ENCODE measurements at places on chromosomes 2 and 18. TPM values are rescaled to one million over a fixed set of nuclear protein-coding genes. Genes with fewer than 3 reads are reported as not detected.

DNA sequence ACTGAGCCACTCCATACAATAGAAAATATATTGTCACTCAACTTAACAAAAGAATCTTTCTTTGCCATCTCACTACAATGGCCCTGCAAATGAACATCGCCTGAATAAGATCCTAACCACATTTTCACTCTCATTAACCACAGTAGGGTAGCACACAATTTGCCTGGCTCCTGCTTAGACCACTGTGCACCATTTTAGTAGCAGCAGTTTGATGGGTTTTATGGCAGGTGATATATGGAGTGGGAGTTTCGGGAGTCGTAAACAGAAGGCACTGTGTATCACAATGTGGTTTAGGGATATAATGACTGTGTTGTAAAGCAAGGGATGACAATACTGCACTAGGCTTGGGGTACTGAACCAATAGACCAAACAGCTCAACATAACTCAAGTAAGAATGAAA, 617.4 kb downstream of the BCL11A start:
- H3K27ac ChIP-seq, result no peak overlapping the region
- no peak overlapping the region for H3K4me3 ChIP-seq
- H3K27me3 ChIP-seq, result no peaks in the 10 kb centered on the region
- no peak for DNase-seq
- H3K4me1 ChIP-seq, result no peaks in the 10 kb centered on the region
- no peaks in the 10 kb centered on the region for H3K36me3 ChIP-seq

- no peaks in the 10 kb centered on the region for H3K27me3 ChIP-seq
- DNase-seq, result no peak
- no peaks in the 10 kb centered on the region for H3K36me3 ChIP-seq
Observed at GRCh38 chr2:3222636-3223035, 155.0 kb downstream of the EIPR1 start.

- H3K4me1 ChIP-seq, result no peaks in the 10 kb centered on the region
- DNase-seq, result no peak
- peaks cover 87% of the 10 kb centered on the region for H3K36me3 ChIP-seq
Observed at GRCh38 chr2:102171946-102172345, 14.9 kb upstream of the IL1RL2 start.

The ZNF385B gene
- total RNA-seq, result 2.1 TPM

The FBXO36 gene
- total RNA-seq, result 0.69 TPM

- no peak overlapping the region for H3K27ac ChIP-seq
- H3K27me3 ChIP-seq, result no peaks in the 10 kb centered on the region
- no peaks in the 10 kb centered on the region for H3K4me1 ChIP-seq
- H3K4me3 ChIP-seq, result no peak overlapping the region
- no peak for DNase-seq
Observed at GRCh38 chr2:182831101-182831500, 35.3 kb downstream of the FRZB start.

DNA sequence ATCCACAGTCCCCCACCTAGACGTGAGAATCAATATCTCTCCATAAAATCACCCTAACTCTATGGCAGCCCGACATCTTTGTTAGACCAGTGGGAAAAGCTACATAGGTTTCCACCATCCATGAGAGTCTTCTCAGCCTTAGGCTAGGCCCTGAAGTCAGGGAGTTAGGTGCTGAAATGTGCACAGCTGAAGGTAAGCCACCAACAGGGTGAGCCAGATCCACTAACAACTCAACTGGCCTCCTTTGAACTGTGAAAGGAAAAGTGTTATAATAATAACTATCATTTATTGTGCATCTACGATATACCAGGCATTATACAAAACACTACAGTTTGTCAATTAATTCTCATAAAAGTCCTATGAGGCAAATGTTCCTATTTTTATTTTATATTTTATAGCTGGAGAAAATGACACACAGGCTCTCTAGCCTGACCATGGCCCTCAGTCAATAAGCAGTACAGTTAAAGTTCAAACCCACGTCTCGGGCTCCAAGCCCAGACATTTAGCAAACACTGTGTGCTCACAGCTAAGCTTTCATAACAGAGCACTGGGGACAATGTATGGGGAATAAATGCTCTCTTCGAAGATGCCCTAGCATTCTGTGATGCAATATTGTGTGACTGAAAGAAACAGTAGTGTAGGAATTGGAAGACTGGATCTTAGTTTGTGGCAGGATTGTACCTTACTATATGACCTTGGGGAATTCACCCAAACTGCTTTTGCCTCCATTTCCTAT, 11.2 kb upstream of the CYP27C1 start:
- no peaks in the 10 kb centered on the region for H3K36me3 ChIP-seq
- no peaks in the 10 kb centered on the region for H3K4me1 ChIP-seq
- DNase-seq, result no peak

DNA sequence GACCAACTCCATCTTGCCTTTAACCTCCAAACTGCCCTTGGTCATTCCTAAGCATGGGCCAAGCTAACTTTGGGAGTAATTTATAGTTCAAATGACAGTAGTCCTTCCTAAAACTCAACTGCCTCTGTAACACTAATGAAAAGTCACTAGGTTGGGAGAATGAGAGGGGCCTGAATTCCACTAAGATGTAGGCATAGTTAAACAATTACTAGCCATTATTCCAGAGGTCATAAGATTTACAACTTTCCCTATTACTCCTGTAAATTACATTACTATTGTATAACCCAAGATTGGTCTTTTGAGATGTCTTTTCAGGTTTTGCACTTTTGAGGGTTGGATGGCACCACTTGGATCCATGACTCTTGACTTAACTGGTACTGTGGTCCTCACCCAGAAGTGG, 94.6 kb downstream of the SPP2 start:
- H3K36me3 ChIP-seq, result no peaks in the 10 kb centered on the region
- H3K27me3 ChIP-seq, result no peaks in the 10 kb centered on the region
- no peak overlapping the region for H3K4me3 ChIP-seq
- no peak overlapping the region for H3K27ac ChIP-seq
- no peak for DNase-seq

DNA sequence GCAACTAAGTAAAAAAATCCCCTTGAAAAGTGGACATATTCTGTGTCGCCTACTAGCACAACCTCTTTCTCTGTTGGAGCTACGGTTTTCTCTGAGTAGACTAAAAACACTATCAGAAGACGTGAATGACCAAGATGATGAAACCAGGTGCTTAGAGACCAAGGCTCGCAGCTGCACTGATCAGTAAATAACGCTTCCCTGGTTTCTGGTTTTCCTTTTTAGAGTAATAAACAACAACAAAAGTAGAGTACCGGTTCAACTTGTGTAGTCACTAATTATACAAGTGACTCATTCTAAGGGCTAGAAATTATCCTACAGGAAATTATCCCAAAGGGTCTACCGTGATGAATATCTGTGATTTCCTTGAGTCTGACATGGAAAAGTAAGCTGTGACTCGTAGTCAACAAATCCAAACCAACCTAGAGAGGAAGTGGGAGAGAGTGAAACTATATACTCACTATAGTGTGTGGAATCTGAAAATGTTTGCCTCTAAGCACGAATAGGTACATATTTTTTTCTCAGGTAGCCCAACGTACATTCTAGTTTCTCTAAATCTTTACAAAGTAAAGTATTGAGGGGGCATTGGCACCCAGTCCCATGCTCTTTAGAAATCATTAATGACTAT, 17.8 kb downstream of the RASGRP3 start:
- no peak overlapping the region for H3K27ac ChIP-seq
- DNase-seq, result no peak
- no peak overlapping the region for H3K4me3 ChIP-seq
- H3K4me1 ChIP-seq, result peaks cover 2% of the 10 kb centered on the region
- H3K36me3 ChIP-seq, result no peaks in the 10 kb centered on the region

The CNDP1 gene
- not detected for total RNA-seq

The C2orf72 gene
- 0.08 TPM for total RNA-seq

DNA sequence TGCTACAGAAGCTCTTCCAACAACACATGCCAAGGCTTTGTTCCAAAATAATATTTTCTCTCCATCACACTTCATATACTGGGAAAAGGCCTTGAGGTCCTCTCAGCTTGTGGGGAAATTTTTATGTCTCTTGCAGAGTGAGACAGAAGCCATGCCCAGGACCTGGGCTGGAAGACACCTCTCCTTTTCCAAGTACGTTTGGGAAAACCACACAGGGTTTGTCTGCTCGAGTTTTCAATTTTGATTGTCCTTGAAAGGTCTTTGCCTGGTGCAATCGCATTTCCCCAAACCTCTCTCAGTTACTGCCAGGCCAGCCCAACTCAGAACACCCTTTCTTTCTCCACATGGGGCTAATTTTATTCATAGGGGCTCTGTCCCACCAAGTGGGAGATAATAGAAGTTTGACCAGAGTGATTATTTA, 272.2 kb downstream of the OSR1 start:
- no peaks in the 10 kb centered on the region for H3K36me3 ChIP-seq
- no peaks in the 10 kb centered on the region for H3K27me3 ChIP-seq
- no peak overlapping the region for H3K4me3 ChIP-seq
- H3K27ac ChIP-seq, result no peak overlapping the region
- DNase-seq, result no peak

The SLC39A6 gene
- 22.3 TPM for total RNA-seq

DNA sequence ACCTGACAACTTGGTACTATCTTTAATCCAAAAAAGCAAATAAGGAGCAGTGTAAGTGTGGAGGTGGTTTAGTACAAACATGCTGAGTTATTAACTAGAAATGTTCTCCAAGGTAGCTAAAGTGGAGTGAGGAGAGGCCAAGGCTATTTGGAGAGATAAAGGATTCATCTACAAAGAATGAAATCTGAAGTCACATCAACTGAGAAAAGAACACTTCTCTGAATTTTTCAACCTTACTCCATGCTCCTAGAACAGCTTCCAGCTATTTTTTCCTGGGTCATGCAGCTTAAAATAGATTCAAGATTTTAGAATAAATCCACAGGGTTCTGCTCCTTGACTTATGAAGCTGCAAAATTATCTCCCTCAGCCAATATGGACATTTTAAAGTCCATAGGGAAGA, 18.7 kb downstream of the IMMT start:
- no peak overlapping the region for H3K4me3 ChIP-seq
- DNase-seq, result no peak
- H3K36me3 ChIP-seq, result peaks cover 55% of the 10 kb centered on the region
- no peaks in the 10 kb centered on the region for H3K27me3 ChIP-seq

DNA sequence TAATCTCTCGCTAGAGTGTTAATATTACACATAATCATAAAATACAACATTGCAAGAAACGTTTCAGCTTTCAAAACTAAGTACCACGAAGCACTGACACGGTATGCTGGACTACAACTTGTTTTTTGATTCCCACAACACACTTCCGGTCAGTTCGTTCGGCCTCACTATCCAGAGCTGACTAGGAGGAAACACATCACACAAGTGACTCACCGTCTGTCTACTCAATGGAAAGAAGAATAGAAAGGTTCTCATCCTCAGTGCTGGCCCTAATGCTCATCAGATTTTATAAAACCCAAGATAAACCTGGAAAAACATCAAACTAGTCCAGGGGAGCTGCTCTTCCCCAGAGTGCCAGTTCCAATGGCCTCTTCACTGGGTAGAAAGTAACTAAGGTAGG, 42.9 kb downstream of the ZNF385B start:
- no peaks in the 10 kb centered on the region for H3K27me3 ChIP-seq
- H3K4me3 ChIP-seq, result no peak overlapping the region
- no peak overlapping the region for H3K27ac ChIP-seq

DNA sequence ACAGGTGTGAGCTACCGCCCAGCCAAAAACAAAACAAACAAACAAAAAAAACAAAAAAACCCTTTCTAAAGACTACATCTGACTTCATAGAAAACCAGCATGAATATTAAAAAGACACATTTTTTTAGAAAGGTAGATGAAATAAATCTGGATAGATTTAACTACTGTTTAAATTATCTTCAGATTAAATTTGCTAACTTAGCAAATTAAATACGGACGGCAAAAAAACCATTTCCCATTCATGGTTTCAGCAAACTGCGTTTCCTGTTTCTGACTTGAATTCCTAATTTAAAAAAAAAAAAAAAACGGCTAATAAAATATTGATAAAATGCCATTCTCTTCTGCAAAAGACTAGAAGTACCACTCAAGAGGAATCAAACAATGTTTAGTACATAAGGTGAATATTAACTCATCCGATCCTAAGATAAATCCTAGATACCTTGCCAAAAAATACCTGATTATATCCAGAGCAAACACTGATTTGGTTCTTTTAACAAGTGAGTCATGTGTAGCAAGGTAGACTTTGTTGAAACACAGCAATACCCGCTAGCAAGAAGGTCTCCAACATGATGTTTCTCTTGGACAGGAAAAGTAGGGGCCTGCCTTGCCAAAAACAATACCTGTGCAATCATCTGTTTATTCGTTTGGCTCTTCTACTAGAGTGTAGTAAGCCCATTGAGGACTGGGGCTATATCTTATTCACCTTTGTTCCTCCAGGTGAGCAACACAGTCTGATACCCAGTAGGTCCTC, 96.2 kb downstream of the BARD1 start:
- H3K27ac ChIP-seq, result no peak overlapping the region
- H3K36me3 ChIP-seq, result no peaks in the 10 kb centered on the region
- no peak overlapping the region for H3K4me3 ChIP-seq

The SERPINB13 gene
- total RNA-seq, result not detected

- H3K4me3 ChIP-seq, result no peak overlapping the region
- DNase-seq, result no peak
- H3K36me3 ChIP-seq, result no peaks in the 10 kb centered on the region
- no peak overlapping the region for H3K27ac ChIP-seq
Observed at GRCh38 chr18:68997845-68998244, 200.0 kb downstream of the CCDC102B start.

- no peak for DNase-seq
- no peaks in the 10 kb centered on the region for H3K36me3 ChIP-seq
- H3K27ac ChIP-seq, result no peak overlapping the region
Observed at GRCh38 chr18:13406736-13407135, 188.2 kb downstream of the LDLRAD4 start.

The EPB41L3 gene
- total RNA-seq, result 6.2 TPM

The POLR1B gene
- total RNA-seq, result 11.9 TPM

- no peak overlapping the region for H3K4me3 ChIP-seq
- H3K27me3 ChIP-seq, result no peaks in the 10 kb centered on the region
- DNase-seq, result no peak
- H3K4me1 ChIP-seq, result no peaks in the 10 kb centered on the region
- no peaks in the 10 kb centered on the region for H3K36me3 ChIP-seq
Observed at GRCh38 chr2:16832910-16833309, 167.3 kb upstream of the CYRIA start.

The ZNF396 gene
- total RNA-seq, result 0.64 TPM

DNA sequence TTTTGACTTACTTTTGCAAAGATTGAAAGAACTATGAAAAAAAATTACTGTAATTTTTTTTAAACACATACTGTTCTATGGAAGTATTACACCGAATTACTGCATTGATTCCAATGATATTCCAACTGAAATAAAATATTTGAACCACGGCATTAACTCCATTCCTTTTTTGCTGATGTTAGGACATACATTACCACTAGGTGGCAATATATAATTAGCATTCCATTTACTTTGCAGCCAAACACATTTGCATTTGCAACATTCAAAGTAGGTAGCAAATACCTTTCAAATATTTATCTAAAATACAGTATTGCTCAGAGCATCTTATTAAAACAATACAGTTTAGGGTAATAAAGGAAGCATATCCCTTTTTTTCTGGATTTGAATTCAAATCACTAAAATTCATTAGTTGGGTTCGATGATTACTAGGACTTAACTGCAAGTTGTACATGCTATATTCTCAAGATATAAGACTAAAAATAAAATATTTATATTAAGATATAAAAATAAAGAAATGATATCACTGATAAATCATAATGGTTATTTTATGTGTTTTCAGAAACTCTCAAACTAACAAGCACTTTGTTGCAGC, 31.3 kb downstream of the LANCL1 start:
- H3K36me3 ChIP-seq, result peaks cover 18% of the 10 kb centered on the region
- H3K27me3 ChIP-seq, result no peaks in the 10 kb centered on the region
- DNase-seq, result no peak

- no peak overlapping the region for H3K4me3 ChIP-seq
- H3K36me3 ChIP-seq, result no peaks in the 10 kb centered on the region
- no peak overlapping the region for H3K27ac ChIP-seq
Observed at GRCh38 chr2:20565623-20566236, 85.2 kb downstream of the HS1BP3 start.
